COR-L47 (cell line): ENCODE measurements at places on chromosomes 11 and 22.
A peak's percentile ranks its signal among the peaks of the same experiment; 100 is the strongest.

- no peak for DNase-seq
These were observed 4.8 kb downstream of the ARHGEF17 start for GRCh38 chr11:73312851-73313327.

- peak; percentile 59 for DNase-seq
These were observed 17.0 kb upstream of the IL2RB start for GRCh38 chr22:37166675-37167066.

GRCh38 chr11:122163053-122163819, 47.2 kb upstream of the BLID start:
- no peak for DNase-seq

- no peak for DNase-seq
These were observed 2.1 kb downstream of the EHD1 start for GRCh38 chr11:64876229-64876750.

DNA sequence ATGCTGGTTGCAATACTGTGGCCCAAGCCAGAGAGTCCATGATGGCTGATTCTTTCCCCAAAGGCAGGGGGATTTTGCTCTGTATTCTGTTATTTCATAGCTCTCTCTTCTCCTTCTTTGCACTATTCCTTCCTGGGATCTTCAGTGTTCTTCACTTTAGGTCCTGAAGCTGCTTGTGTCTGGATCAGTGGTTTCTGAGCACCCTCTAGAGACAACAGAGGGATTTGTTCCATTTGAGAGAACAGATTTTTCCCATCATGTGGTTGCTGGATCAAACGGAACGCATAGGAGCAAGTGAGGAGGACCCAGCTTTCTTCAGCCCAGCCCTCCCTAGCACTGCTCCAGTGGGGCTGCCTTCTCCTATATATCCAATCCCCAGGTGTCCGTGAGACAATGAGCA, 68.7 kb upstream of the SYN3 start:
- DNase-seq: no peak

DNA sequence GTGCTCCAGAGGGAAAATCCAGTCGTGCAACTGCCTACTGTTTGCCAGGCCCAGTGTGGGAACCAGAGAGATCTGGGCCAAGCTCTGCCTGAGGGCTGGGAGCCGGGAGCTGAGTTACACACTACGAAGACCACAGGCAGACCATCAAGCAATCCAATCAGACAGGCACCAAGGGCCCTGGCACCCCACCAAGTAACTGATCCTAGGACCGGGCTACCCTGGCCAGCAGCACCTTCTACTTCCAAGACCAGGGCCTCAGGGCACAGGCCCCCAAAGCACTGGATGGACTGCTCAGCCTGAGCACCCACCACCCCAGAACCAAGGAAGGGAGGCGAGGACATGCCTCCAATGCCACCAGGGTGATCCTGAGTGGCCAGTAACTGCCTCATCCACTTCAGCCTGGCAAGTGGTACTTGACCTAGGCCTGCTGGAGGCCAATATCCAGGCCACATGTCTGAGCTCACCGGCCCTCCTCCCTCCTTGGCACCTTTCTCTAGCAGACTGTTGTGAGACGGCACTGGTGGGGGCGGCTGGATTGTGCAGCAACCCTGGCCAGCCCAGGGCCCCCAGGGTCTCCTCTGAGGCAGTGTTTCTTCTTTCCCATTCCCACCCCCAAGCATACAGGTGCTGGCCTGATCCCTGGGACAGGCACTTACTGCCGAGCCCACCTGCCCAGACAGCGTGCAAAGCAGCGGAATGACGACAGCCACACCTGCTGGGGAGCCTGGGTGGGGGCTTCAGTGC, 20.7 kb upstream of the ARFGAP3 start:
- DNase-seq: no peak

GRCh38 chr11:122486793-122487495, 168.6 kb upstream of the UBASH3B start:
- DNase-seq: no peak

DNA sequence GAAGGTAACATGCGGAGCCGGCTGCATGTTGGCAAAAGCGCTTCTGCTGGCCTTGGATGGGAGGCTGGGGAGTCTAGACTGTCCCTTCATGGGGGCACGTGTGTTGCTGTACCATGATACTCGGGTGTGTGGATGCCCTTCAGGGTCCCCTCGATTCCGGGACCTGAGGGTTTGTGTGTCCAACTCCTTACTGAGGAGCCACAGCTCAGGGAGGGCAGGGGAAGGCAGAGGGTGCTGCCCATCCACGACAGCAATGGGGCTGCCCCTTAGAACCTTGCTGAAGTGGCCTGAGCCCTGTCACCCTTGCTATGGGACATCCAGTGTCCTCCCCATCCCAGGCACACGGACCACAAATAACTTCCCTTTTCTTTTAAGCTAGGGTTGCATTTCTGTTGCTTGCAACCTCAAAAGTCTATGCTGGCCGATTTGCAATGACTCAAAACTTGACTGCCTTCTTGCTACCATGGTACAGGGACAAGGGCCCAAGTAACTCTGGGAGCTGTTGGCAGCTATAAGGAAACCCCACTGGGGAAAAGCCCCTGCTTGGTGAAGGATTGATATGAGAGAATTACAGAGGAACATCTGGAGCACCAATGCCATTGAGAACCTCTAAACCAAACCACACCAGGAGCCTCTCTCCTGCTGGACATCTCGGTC, 43.8 kb downstream of the RTL6 start:
- DNase-seq: no peak

DNA sequence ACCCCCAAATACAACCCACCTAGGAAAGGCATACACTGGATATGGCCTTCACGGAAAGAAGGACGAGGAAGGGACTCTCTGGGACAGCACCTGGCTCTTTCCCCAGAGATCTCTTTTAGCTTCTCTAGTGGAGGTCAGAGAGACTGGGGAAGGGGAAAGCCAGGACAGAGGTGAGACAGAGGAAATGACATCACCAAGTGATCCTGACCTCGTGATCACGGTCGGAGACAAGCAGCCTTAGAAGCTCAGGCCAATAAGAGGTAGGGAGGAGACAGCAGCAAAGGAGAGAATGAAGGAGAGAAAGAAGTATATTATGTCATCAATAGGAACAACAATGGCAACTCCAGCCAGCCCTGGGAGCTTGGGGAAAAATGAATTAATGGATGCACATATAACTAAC, 15.4 kb upstream of the TMPRSS13 start:
- no peak for DNase-seq

- DNase-seq: no peak
These were observed 2.2 kb downstream of the MRGPRD start for GRCh38 chr11:68978626-68978930.

DNA sequence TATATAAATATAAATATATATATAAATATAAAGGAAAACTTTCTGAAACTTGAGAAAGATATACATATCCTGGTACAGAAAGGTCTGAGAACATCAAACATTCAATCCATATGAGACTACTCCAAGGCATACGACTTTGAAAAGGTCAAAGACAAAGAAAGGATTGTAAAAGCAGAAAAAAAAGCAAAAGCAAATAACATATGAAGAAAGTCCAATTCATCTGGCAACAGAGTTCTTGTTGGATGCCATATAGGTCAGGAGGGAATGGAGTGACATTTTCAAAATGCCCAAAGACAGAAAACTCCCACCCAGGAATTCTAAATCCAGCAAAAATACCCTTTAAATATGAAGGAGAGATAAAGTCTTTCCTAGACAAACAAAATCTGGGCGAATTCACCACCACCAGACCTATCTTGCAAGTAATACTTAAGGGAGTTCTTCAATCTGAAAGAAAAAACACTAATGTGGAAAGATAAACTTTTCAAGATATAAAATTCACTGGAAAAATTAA, 42.3 kb upstream of the MRPL17 start:
- no peak for DNase-seq

- DNase-seq: no peak
These were observed 31.5 kb downstream of the C2CD3 start for GRCh38 chr11:74139151-74139918.

- DNase-seq: no peak
These were observed 135.0 kb downstream of the CSNK2A3 start for GRCh38 chr11:11217929-11218628.

- no peak for DNase-seq
These were observed 4.7 kb downstream of the OR5AP2 start for GRCh38 chr11:56637500-56637899.

GRCh38 chr11:126080161-126080941, 17.7 kb upstream of the CDON start:
- DNase-seq: peak; percentile 91

GRCh38 chr11:57402188-57403002, 11.9 kb upstream of the PRG2 start:
- DNase-seq: no peak

DNA sequence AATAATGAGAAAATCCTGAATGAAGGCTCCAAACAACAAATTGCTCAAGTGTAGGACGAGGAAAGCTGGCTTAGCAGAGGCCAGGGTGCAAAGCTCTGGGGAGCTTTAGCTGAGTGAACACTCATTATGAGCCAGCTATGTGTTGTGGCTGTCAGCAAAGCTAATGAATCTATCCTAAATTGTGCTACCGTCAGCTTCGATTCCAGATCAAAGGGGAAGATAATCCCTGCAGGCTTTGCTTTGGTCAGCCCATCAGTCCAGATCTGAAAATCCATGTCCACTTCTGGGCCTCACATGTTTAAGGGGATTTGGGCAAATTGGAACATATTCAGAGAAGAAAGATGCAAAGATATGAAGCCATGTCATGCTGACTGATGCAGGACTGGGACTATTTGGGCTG, 180.9 kb upstream of the ZBED5 start:
- no peak for DNase-seq

DNA sequence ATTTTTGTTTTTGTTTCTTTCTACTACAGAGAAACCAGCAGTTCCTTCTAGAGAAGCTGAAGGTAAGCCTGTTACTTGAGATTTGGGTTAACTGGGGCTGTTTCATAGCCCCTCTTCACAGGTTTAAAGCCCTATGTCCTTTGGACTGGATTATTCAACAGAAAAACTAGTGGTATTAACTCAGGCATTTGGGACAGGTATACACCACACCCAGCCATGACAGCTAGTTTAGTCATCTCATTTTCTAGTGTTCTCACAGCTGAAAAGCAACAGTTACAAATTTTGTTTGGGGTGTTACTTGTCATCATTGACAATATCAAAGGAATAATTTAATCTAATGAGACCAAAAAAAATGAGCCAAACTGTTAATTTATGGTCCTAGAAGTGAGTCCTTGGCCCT, 14.0 kb downstream of the LAYN start:
- DNase-seq: no peak
